ENCODE measurements at places on chromosomes 3 and 15. TPM values are rescaled to one million over a fixed set of nuclear protein-coding genes. Genes with fewer than 3 reads are reported as not detected.
A peak's percentile ranks its signal among the peaks of the same experiment; 100 is the strongest.

The GPR62 gene
- total RNA-seq, result 0.15 TPM

The SECISBP2L gene
- total RNA-seq, result 52.3 TPM

The KLHL25 gene
- total RNA-seq, result 5.2 TPM

The ITPR1 gene
- 18.0 TPM for total RNA-seq

The IL17RC gene
- total RNA-seq, result 16.7 TPM

The TRIM69 gene
- 13.0 TPM for total RNA-seq

GRCh38 chr15:80207887-80208286, 44.1 kb downstream of the CTXND1 start:
- DNase-seq, result no peak

- peak; percentile 46 for DNase-seq
Measured at GRCh38 chr15:95024351-95024750, 793.0 kb downstream of the MCTP2 start.

GRCh38 chr3:164929642-164930041, 148.7 kb downstream of the SI start:
- no peak for DNase-seq

DNA sequence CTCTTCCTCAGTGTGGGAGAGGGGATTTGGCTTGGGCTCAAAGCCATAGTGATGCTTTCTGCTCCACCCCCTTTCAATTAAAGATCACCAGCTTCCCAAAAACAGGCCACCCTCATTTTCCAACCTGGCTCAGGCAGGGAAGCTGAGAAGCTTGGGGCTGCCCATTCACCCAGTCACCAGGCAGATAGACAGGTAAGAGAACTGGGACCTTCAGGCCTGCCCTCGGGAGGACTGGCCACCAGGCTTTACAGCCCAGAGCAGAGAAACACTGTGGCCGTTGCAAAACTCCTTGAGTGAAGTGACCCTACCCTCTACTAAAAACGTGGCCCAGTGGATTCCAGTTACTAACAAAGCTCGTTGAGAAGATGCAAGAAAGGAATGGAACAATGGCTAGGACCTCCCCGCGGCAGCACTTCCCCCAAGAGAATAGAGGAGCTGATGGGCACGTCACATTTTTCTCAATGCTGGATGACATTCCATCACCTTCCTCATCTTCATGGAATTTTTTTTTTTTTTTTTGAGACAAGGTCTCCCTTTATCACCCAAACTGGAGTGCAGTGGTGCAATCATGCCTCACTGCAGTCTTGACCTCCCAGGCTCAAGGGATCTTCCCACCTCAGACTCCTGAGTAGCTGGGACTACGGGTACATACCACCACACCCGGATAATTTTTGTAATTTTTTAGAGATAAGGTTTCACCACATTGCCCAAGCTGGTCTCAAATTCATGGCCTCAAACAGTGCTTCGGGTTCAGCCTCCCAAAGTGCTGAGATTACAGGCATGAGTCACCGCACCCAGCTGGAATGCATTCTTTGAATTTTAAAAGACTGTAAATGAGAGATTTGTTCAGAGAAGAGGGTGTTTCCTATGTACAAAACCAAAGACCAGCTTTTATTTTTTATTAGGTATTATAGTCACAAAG, 37.9 kb downstream of the LIPC start:
- peak; percentile 68 for DNase-seq

GRCh38 chr3:118501152-118501551, 533.5 kb downstream of the IGSF11 start:
- DNase-seq, result peak; percentile 18

DNA sequence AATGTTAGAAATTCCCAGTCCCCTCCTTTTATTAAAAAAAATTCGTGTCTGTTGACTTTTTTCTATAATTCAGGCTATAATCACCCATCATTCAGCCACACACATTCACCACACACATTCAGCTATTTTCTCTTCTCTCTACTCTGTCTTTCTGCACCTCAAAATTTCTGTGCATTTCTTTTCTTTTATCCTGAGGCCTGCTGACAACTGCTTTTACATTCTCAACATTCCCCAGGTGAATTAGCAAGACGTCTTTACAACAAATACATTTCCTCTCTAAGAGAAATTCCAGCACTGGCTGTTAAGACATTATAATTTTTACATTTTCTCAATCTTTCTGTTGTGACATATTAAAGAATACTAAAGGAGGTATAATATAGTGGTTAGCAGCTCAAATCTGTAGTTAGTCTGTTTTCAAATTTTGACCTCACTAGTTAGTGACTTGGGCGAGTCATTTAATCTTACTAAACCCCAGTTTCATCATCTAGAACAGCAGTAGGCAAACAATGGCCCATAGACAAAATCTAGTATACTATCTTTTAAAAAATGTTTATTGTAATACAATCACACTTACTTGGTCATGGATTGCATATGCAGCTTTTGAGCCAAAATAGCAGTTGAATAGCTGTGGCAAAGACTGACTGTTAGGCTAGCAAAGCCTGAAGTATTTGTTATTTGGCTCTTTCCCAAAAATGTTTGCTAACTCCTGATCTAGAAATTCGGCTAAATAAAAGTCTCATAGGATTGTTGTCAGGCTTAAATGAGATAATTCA, 350.7 kb downstream of the NSUN3 start:
- no peak for DNase-seq

DNA sequence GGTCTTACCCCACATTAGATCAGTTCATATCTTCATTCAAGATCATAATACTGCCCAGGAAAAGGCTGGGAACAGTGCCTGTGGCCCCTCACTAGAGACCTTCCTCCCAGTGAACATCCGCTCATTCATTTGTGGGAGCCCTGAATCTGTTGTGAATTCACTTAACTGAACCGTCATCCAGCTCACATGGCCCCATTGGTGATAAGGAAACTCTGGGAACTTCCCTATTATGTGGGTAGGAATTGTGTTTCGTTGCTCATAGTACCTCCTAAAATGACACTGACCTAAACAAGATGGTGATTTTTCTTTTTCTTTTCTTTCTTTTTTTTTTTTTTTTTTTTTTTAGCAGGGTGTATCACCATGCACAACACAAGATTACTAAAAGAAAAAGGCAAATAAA, 6.8 kb upstream of the MESP2 start:
- no peak for DNase-seq

GRCh38 chr3:41328926-41329325, 129.6 kb downstream of the CTNNB1 start:
- DNase-seq, result no peak

DNA sequence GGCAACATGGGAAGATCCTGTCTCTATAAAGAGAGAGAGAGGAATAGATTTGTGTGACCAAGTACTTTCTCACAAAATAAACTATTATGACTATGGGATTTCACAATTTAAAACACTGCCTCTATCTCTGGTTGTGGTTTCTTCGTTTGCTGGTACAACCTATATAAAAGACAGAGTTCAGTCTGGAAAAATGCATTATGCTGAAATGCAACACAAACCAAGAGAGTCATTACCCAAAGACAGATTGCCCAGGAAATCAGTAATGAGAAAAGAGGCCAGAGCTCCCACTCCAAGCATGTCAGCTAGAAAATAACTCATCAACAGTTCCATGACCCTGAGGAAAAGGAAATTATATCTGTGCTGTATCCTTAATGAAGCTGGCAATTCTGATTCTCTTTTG, 23.2 kb downstream of the GPR176 start:
- no peak for DNase-seq

DNA sequence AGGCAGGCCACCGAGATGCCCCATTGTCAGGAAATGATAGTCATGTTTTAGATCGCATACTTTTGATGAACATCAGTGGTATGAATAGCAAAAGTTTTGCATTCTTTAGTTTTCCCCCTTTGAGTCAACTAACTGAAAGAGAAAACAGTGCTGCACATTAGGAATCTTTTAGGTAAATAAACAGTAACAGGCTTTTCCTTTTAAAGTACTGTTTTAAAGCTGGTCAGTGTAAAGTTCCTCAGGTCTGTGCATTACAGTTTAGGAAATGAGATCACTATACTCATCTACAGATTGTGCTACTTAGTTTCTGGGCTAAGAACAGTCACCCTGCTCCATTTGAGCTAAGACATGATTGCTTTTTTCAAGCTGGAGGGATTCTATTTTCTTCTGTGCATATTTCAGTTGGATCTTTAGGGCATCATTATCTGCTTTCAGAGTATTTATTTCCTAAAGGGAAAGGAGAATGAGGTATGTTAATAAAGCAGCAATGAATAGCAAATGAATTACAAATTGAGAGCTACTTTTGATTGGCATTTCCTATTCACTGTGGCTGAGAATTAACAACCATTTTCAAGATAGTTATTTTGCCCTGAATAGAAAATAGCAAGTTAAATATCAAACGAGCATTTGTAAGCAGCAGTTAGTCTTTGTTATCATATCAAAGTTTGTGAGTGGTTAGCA, 36.5 kb downstream of the FAM98B start:
- peak; percentile 49 for DNase-seq

Data from endothelial cell of umbilical vein (primary cell).